ENCODE measurements at places on chromosomes 2 and 18.

DNA sequence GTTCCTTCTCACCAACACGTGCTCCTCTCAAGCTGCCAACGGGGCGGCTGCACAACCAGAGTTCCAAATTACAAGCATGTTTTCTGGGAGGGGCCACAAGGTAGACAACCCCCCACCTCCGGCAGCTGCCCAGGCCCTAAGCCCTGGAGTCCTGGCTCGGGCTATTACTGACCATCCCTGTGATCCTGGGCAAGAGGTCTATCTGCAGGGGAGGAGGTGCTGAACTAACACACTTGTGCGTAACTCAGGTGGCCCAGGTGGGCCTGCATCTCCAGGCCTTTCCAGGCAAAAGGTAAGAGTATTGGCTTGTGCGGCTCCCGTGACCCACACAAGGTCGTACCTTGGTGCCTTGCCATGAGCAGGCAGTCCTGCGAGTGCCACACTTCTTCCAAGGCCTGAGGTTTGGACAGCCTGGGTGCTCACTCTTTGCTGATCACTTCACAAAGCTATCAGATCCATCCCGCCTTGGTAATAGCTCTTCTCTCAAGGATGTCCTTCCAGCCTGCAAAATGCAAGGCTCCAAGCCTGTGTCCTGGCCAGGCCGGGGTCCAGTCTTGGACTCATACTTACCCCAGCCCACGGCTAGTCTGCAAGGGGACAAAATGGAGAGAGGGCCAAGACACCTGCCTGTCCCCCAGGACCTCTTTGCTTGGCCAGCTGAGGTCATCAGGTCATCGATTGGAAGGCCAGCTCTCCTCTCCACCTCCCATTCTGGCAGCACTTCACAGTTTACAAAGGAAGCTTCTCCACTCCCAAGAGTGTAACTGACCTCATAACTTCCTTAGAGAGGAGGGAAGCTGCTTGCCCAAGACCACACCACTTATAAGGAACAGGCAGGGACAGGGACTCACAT lies 33.9 kb downstream of the ADRA2B start:
- no peak for DNase-seq

- no peak for DNase-seq
Measured at GRCh38 chr2:63436488-63436887, 151.8 kb downstream of the WDPCP start.

GRCh38 chr2:43478412-43479086 lies 117.3 kb downstream of the THADA start:
- no peak for DNase-seq

DNA sequence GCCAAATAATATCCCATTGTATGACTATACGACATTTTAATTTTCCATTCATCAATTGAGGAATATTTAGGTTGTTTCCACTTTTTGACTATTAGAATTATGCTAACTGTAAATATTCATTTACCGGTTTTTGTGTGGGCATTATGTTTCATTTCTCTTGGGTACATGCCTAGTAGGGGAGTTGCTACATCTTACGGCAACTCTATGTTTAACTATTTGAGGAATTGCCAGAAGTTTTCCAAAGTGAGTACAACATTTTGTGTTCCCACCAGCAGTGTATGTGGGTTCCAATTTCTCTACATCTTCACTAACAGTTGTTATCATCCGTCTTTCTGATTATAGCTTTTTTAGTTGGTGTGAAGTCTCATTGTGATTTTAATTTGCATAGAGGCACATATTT lies 1.6 kb upstream of the KDSR start:
- no peak for DNase-seq

DNA sequence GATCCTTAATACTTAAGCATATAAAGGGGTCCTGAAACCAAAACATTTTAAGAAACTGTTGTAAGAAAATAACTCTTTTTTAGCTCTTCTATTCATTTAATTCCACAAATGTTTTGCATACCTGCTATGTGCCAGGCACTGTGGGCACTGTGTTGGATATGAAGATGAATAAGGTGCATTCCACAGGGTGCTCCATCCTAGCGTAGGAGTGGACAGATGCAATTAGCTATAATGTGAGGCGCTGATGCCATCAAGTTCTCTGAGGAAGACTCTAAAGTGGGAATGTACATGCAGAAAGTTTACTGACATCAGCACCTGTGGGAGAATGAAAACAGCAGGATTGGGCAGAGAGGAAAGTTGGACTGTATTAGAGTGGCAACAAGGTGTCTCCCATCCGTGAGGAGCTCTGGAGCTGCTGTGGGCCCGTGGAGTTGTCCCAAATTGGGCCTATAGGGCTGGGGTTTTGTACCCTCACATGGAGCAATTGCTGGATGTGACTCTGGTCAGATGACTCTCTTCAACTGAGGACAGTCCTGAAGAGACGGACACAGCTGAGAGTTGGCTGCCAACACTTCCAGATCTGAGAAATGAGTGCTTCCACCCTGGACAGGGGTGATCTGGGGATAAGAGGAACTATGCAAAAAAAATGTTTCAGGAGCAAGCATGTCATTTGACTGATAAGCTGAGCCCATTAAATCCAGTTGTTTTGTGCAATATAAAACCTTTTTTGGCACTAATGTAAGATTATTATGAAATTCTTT lies 22.3 kb downstream of the CD8A start:
- DNase-seq: no peak

GRCh38 chr2:79114797-79115494 lies 5.3 kb upstream of the REG1A start:
- no peak for DNase-seq

DNA sequence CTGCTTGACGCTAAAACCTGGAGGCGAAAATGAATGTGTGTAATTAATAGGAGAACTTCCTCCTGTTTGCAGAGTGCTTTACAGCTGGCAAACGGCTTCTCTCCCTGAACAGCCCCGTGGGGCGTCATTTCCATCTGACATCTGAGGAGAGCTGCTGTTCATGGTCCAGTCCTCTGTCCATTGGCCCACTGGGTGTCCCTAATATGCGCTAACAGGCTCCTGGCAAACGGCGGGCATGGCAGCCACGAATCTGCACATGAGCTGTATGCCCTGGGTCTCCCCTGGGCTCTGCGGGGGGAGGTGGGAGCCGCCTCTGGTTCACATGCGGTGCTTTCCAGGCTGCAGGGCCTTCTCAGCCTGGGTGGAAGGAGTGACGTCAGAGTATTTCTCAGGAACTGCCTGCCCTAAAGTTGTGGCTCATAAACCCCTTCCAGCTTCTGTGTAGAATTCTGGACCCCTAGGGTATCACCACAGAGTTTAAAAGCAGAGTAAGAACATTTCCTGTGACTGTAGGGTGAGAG lies 73.2 kb downstream of the LRRFIP1 start:
- peak; percentile 37 for DNase-seq

- DNase-seq: no peak
Measured at GRCh38 chr18:71212222-71212621, 923.4 kb downstream of the SOCS6 start.

- no peak for DNase-seq
Measured at GRCh38 chr2:206823178-206823577, 57.8 kb downstream of the FASTKD2 start.

DNA sequence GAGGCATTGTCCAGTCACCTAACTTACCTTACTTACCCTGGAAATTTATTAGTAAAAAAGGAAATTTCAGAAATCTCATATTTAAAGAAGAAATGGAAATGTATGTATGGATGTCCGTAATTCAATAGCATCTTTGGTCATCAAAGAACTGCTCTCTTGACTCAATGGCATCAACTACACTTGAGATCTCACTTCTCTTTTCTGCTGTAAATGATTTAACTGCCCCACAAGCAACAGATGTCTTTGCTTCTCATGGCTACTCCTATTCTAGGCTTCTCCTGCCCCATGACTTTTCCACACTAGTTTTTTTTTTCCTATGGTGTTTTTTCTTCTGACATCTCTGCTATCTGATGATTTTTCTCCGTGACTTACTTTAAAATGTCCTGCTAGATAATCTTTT lies 34.0 kb upstream of the ERMN start:
- DNase-seq: no peak

DNA sequence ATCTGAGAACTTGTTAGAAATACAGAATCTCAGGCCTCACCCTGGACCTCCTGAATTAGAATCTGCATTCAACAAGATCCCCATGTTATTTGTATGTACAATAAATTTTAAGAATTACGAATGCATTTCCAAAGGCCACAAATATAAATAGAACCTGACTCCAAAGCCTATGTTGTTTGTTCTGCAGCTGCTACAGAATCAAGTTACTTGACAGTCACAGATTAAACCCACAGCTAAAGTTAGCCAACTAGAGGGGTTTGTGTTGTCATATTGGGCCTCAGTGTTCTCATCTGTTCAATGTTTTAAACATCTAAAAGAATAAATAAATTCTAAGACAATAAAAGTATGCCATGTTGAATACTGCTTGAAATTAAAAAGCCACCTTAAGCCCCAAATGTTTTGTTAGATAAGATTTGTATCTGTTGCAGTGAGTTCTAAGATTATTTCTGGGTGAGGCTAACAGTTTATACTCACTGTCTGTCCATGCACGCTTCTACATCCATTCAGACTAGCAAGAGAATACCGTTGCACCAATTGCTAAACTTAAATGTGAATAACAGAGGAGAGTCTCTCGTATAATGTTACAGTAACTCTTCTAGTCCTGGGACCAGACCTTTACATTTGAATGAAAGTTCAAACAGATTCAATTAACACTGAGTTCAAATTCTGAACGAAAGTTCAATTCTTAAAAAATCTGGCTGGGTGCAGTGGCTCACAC lies 200.4 kb downstream of the MEMO1 start:
- no peak for DNase-seq

DNA sequence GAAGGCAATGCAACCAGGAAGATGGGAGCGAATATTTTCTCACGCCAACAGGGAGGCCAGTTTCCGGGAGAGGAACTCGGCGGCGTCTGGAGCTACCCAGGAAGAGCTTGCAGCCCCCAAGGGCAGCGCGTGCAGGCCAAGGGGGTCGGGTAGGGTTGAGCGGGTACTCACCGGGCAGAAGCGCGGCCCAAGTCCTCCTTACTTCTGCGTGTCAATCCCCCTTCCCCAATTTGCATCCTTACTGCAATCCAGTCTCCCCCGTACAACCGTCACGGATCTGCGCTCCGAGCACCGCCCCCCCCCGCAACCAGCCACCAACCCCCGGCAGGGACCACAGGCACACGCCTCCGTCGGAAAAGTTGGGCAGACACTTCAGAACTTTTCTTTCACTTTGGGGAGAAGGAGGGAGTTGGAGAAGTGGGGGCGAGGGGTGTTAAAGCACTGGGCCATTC lies 1.3 kb downstream of the ATP8B1 start:
- DNase-seq: peak; percentile 20

DNA sequence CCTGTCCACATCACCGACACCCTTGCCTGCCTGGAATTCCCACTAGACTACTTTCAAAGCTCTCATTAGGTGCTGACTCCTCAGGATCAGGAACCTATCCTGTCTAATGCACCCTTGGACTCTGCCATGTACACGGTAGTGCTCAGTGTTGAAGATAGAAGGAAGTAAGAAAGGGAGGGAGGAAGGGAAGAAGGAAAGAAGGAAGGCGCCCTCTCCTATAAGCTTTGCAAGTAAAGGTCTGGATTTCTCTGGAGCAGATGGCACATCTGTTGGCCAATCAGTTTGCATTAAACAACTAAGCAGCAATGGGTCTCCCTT lies 45.3 kb downstream of the SCTR start:
- no peak for DNase-seq

DNA sequence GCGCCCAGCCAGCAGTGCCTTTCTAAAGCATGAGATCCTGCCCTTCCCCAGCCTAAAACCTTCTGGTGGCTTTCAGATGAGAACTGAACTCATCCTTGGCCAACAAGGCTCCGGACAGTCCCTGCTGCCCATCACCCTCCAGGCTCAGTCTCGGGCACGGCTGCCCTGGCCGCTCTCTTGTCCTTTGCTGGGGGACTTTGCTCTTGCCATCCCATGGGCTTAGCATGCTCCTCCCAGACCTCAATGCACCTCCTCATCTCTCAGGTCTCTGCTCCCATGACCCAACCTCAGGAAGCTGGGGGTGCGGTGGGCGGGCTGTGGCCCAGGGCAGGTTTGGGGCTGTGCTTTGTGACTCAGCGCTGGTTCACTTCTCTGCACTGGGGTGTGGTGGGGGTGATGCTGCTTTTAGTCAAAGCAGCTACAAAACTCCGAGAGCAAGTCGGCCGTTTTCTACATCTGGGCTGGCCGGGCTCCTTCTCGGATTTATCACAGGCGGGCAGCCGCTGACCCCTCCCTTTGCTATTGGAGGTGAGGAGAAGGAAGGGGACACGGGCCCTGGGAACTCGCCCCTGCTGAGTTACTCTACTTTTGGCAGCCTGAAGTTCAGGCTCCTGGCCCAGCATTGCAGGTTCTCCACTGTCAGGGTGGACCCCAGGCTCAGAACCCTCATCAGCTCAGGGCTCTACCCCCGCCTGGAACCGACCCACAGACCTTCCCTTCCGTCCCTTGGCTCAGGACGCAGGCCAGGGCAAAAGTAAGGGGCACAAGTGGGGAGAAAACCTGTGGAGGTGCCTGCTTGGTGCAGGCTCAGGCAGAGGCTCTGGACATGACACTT lies 90.6 kb upstream of the TAF1B start:
- DNase-seq: no peak

GRCh38 chr2:176398243-176399073 lies 129.2 kb downstream of the MTX2 start:
- DNase-seq: no peak

DNA sequence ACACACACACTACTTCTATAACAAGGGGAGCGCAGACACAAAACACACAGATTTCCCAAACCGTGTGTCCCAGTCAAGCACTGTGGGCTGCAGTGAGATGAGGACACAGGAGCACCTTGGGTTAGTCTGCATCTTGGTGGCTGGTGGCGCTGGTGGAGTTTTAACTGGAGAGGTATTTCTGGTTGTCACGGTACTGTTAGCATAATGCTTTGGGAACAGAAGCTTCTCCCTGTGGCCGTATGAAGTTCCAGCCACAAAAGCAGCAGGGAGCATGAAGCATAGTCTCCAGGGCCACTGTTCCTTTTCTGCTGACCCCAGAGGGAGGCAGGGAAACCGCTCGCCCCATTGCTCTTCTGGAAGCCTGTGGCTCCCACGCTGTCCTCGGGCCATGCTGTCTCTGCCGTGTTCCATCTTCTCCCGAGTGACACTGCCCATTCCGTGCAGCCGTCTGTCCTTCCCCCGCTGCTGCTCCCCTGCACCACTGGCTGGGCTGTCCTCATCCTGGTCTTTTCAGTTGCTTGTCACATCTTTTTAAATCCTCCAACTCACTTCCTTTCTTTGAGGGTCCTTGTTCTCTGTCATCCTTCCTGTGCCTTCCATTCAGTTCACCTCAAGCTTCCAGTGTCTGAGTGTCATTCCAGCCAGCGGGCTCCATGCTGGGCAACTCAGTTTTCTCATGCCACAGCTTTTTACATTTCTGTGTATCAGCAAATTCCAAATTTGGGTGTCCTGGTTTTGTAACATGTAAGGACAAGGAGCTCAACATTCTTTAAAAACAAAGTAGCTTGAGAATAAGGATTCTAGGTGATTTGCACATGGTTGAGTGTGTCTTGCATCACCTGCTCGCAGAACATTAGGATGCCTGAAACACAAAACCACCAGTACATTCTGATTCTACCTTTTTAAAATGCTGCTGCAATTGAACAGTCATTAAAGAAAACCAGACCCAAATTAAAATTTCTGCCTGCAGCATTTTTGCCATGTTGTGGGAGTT lies 125.0 kb downstream of the MTCL1 start:
- DNase-seq: no peak

- no peak for DNase-seq
Measured at GRCh38 chr2:197216361-197216979, 94.1 kb downstream of the ANKRD44 start.

Data from NCI-H2029 (cell line).